SJCRH30 (cell line): ENCODE measurements at places on chromosomes 3 and 15.

DNA sequence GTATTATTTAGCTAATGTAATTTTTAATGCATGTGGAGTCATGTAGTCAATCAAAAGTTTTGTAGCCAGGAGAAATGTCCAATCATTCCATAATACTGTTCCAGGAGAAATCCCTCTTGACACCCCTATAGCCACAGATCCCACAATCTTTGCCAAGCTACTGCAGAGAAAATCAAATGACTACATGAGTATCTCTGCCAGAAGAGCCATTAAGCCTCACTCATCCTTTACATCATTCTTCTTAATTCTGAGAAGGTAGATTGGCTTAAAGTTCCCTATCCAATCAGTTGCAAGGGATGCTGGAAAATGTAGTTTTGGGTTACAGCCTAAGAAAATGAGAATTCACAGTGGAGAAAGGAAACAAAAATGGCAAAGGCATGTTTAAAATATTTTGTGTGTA lies 502.1 kb downstream of the ZBBX start:
- DNase-seq = no peak

DNA sequence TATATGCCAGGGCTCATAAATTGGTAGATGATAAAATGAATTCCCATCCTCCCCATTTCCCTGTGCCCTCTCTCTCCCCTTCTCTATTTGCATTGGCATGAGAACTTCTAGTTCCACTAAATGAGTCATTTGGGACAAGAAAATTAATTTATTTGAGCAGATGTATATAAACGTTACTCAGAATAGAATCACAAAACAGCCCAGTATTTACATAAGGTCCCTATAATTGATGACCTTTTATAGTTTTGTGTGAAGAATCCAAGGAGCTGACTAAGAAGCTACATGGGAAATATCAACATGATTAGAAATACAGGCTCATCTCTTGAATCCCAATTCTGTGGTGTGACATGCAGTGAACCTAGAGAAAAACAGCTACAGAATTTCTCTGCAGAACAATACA lies 617.7 kb upstream of the NR2F2 start:
- no peak for DNase-seq

GRCh38 chr3:56404884-56405283 lies 63.4 kb downstream of the ERC2 start:
- no peak for DNase-seq

DNA sequence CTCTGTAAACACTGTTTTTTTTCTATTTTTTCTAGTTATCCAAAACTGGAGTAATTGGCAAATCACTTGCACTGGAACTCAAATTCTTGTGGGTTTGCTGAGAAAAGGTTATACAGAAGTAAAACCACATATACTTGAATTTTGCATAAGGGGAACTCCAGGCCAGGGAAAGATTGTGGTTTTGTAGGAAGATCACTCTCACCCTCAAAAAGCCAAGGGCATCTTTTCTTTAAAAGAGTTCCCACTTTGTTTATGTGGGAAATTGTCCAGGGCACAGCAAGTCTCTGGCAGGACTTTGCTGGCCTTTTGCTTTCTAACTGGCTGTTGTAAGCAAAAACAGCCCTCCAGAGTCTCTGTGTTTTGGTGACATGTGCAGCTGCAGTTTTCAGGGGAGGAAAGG lies 340.3 kb upstream of the RBMS3 start:
- peak; percentile 59 for DNase-seq

DNA sequence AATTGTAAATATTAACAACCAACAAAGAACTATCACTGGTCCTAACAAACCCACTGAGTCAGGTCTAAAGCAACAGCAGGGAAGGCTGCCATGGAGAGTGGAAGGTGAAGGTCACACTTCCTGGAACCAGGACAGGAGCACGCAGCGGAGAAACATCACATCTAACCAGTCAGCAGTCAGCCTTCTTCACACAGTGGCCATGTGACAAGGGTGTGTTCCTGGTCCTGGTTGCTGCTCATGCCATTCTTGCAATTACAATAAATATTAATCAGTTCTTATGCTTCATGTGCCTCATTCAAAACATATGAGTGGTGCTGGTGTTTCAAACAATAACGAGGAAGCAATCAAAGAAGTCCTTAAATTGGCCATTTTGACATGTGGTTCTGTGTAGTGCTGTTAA lies 162.8 kb downstream of the ARRDC4 start:
- DNase-seq = no peak

DNA sequence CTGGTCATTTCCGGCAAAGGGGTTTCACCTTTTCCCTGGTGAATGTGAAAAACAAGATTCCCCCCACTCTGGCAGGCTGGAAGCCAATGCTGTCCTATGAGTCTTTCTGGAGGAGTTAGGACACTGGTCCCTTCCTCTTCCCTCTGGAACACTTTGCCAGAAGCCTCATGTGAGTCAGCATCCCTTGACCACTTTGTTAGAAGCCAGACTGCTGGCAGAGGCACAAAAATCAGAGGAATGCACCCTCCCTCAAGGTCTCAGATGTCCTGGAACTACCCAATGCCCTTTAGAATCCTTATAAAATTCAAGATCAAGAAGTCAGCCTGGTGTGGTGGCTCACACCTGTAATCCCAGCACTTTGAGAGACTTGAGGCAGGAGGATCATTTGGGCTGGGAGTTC lies 26.6 kb downstream of the ITGB5 start:
- DNase-seq = peak; percentile 61

- DNase-seq = no peak
These were observed 106.2 kb downstream of the TLE3 start for GRCh38 chr15:69991551-69991980.

DNA sequence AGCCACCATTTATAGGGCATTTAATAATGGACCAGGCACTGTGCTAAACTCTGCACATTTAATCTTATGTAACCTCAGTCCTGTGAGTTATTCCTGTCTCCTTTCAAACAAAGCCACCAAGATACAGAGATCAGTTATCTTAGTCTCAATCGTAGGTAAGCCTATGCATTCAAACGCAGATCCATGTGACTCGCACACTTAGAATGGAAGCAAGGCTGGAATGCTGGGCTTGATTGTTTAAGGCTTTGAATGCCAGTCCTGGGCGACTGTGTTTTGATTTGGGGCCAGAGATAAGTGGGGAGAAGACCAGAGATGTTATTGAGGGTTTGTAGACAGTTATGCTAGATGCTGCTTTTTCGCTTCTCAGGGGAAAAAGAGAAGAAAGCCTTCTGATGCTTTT lies 22.2 kb downstream of the MED12L start:
- no peak for DNase-seq

DNA sequence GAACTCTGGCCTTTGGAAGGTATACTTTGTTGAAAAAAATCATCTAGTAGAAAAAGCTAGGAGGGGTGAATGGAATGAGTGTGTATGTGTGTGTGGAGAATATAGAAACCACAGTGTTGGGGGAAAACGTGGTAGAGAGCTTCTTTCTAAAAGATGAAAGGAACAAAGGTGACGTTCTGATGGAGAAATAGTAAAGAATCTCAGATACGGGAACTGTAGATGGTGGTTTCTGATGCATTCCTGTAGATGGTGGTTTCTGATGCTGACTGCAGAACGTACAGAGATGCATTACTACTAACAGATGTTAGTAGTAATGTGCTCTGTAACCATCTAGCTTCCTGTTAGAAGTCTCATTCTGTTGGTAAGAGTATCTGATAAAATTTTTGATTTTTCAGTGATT lies 60.2 kb downstream of the VPS8 start:
- DNase-seq = no peak

GRCh38 chr3:79994397-79994796 lies 226.6 kb upstream of the ROBO1 start:
- no peak for DNase-seq

GRCh38 chr3:170705131-170705530 lies 119.3 kb upstream of the SLC7A14 start:
- no peak for DNase-seq

DNA sequence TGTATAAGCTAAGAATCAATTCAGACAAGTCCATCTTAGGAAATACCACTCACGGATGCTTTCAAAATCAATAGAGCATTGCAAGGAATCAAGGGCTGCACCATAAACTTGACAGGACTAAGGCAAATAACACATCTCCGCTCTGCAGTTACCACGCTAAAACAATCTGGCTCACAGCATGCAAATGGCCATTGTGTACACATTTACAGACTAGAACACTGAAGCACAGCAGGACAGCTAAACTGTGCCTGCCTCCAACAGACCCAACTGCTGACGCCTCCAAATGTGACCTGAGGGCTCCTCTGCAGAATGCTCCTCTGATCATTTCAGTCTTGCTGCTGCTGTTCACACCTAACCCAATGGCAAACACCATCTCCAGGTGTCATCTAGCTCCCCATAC lies 104.3 kb downstream of the MEX3B start:
- DNase-seq = no peak

- no peak for DNase-seq
These were observed 41.0 kb downstream of the MEGF11 start for GRCh38 chr15:66212563-66212921.

DNA sequence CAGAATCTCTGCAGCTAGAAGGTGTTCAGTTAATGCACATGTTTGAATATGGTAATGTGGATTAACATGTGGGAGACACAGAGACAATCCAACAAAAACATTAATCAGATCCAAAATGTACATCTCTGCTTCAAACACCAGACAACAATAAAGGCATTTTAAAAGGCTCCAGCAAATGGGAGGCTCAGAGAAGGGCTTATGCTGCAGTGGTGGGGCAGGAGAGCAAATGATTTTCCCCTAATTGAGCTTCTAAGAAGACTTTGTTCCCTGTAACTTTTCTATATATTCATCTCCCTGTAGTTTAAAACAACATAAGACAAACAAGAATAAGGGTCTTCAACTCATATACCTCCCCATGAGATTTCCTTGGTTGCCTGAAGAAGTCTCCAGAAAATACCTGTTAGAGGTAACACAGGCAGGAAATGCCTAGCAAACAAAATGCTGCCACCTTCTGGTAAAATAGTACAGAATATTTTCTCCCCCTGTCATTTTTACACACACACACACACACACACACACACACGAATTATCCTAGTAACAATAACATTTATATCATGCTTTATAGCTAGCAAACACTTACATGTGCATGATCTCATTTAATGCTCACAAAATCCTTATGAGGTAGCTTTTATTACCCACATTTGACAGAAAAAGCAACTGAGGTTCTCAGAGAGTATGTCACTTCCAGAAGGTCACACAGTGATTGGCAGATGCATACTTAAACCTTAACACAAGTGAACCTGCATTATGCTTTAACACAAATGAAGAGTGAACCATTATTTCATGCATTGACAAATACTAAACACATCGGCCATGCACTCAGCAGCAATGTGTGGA lies 123.4 kb upstream of the MB21D2 start:
- DNase-seq = no peak

GRCh38 chr3:104887069-104887468 lies 479.6 kb upstream of the ALCAM start:
- no peak for DNase-seq

DNA sequence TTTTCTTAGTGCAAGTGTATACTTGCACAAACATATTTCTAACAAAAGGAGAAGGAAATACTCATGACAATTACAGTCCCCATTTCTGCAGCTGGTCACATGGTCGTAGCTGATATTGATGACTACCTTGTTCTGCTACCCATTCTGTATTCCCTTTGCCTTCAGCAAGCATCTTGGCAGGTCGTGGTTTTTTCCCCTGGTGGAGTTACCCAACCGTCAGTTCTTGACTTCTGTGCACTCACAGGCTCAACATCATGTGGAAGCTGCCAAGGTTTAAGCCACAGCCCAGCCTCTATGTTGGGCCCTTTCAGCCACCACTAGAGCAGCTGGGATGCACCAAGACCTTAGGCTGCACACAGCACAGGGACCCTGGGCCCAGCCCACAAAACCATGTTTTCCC lies 56.1 kb downstream of the VGLL3 start:
- DNase-seq = peak; percentile 40

GRCh38 chr3:194423317-194423716 lies 24.3 kb upstream of the GP5 start:
- no peak for DNase-seq
